Urinary bladder (tissue), 4 donors: ENCODE measurements at places on chromosomes 4 and X.

DNA sequence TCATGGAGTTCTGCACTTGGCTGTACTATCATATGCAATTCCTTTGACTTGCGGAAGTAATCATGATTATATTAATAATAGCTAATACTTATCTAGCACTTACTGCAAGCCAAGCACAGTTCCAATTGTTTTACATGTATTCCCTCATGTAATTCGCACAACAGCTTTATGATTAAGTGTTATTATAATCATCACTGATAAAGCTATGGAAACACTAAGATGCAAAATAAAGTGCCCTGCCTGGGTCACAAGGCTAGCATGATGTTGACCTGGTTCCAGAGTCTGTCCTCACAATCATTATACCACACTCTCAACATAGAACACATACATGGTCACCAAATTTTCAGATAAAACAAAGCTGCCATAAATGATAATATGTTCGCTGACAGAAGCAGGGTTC lies 234.6 kb downstream of the FMR1NB start:
- no peak for DNase-seq

- DNase-seq = no peak
Observed at GRCh38 chr4:15677507-15677988, 4.1 kb upstream of the FAM200B start.

- no peak for DNase-seq
Observed at GRCh38 chr4:108060686-108061321, 71.1 kb downstream of the HADH start.

DNA sequence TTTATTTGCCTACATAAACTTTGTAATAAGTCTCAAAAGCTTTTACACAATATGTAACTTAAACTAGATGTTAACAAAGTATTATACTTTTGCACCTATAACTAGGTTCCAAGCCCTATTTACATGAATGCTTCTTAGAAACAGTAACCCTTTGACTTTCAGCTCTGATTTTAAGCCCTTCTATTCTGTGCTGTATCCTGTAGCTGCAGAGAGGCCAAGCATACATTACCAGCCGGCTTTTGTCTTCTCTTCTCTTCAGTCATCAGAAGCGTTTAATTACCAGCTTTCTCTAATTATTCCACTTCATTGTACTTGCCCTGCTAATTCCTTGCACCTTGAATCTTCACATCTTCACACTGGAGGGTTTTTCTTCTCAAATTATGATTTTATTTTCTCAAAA lies 403.1 kb downstream of the PDGFC start:
- no peak for DNase-seq

DNA sequence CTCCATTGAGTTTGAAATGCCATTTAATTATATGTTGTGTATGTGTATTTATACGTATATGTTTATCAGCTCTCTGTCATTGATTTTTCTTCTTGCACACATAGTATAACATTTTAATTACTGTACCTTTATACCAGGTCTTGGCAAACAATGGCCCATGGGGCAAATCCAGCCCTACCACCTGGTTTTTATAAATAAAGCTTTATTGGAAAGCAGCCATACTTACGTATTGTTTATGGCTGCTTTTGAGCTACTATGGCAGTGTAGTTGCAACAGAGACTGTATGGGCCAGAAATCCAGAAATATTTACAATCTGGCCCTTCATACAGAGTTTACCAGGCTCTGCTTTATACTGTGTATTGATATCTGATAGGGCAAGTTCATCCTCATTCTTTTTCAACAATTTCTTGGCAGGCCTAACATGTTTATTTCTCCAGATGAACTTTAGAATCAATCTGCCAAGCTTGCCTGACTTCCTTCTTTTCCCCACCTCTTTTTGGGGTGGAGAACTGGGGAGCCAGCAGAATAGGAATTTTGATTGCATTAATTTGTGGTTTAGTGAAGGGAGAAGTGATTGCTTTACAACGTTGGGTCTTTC lies 15.8 kb downstream of the DCUN1D4 start:
- no peak for DNase-seq

GRCh38 chr4:19399001-19399400 lies 852.7 kb upstream of the SLIT2 start:
- no peak for DNase-seq

- no peak for DNase-seq
Observed at GRCh38 chr4:98662626-98663225, 4.3 kb upstream of the TSPAN5 start.

DNA sequence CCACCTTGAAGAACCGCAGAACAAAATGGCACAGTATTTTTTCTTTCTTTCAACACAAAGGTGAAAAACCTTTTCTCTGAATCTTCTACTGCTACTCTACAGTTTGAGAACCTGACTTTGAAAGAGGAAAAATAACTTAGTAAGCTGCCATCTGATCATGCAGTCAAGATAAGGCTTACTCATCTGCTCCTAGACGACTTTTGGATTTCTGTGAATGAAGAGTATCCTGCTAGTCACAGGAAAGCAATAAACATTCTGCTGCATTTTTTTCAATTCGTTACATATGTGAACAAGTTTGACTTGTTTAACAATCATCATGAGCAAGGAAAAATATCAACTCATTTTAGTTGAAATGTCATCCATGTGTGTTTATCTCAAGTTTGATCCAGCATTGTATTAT lies 25.2 kb downstream of the TIGD2 start:
- peak; percentile 13 for DNase-seq

GRCh38 chr4:155676430-155676825 lies 9.8 kb downstream of the GUCY1A1 start:
- no peak for DNase-seq

GRCh38 chr4:122827879-122828601 lies 1.4 kb downstream of the FGF2 start:
- no peak for DNase-seq

DNA sequence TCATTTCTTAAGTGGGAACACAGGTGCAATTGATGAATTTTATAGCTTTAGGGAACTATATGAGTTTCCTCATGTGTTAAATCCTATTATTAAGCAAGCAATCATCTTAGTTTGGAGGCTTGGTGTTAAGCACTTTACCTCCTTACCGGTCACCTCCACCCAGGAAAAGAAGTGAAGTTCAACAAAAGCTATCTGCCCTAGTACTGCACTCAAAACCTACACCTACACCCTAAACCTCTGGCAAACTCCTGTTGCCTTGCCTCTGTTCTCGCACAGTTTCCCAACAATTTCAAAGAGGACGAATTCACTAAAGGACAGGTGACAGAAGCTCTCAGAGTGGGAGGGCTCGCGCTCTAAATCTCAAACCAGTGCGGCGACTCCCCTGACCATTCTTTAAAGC lies 85.7 kb upstream of the TENT5D start:
- DNase-seq = no peak

- DNase-seq = no peak
Observed at GRCh38 chr4:109406337-109406931, 27.2 kb upstream of the SEC24B start.

DNA sequence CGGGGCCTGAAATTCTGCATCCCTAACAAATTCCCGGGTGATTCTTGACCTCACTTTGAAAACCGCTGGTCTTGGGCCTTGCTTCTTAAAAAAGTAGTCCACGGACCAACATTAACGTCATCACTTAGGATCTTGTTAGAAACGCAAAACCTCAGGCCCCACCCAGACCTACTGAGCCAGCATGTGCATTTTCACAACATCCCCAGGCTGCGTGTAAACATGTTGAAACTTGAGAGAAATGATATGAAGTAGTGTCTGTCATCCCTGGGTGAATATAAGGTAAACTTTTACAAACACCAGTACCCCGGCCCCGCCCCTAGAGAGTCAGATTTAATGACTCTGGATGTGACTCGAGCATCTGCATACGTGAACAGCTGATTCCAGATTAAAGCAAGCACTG lies 33.7 kb downstream of the SORBS2 start:
- no peak for DNase-seq

DNA sequence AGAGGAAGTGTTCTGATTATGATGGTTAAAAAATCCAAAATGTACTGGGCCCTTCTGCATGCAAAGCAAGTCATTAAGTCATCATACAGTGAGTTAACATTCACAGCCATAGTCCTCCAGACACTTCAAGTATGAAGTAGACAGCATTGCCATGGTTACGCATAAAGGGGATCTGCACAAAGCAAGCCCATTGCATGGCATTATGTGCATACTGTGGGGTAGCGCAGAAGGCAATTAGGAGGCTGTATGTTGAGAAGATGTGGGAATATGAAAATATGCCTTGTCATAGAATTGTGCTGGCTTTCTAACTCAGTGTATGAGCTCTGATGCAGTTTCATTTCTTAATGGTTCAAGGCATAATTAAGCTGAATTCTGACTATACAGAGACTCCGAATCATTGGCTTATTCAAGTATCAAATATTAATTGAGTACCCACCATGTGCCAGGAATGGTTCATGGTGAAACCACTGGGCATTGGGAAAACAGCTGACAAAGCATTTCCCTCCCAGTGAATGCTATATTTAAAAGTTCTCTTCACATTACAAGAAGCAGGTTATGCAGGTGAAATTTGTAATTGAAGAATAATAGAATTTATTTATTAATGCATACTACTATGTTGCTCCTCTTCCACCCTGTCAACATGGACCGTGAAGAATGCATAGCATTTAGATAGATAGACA lies 588.9 kb downstream of the ZNF674 start:
- DNase-seq = no peak

DNA sequence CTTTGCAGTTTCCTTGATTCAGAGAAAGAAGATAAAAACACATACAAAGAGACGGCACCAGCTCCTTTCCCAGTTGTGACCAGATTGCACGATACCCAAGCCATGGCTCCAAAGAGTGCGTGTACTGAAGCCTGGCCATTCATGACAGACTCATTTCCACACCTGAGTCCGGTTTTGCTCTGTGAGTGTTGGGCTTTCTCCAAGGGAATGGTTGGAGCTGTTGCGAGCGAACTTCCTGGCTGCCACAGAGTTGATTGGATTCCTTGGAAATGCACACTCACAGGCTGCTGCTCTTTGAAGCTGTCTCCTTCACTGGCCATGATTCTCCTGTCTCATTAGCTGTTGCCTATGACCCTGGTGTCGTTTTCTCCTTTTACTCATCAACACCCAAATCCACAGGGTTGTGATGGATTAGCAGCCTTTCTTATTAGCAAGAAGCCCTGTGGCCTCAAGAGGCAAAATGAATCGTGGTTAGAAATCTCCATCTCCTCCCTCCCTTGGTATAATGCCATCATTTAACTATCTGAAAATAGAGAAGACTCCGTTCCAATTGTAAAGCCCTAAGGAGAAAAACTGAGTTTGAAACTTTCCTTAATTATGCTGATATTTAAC lies 43.9 kb upstream of the BBS12 start:
- DNase-seq = no peak

DNA sequence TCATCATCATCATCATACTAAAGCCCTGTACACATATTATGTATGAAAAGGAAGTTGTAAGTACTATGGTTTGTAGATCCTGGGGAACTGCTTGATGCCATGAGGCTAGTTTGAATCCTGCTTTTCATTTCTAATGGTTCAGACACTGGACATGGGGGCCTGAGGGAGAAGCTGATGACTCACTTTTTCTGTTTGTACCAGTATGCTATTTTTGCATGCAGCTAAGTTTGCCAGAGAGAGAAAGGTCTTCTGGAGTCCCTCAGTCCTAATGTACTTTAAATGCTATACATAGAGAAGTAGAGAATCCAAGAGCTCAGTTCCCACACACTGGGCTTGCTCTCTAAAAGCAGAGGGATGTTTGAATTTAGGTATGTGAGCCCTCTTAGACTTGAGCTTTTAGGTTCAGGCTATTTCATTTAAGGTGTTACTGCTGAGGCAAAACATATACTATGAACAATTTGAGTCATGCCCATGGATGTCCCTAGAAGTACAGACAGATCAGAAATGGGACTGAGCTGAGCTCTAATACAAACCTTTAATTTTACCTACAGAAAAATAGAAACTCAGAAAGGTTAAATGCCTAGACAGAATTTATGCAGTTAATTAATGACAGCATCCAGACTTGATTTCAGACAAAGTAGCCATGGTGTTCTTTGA lies 17.6 kb upstream of the HS3ST1 start:
- DNase-seq = no peak

DNA sequence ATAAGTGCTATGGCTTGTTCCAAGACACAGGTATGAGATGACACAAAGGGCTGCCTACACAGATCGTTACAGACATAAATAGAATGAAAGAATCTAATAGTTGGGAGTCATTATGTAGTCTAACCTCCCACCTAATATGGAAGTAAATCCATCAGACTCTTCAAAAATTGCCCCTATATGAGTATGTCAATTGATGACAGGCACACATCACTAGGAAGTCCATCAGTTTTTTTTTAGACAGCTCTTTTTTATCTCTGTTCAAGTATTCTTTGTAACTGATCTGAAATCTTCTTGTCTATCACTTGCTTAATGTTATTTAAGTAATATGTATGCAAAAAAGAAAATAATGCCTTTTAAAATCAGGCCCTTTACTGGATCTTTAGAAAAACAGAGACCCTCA lies 191.6 kb downstream of the UBE2NL start:
- no peak for DNase-seq

- no peak for DNase-seq
Observed at GRCh38 chr4:67366311-67366861, 178.9 kb downstream of the CENPC start.

DNA sequence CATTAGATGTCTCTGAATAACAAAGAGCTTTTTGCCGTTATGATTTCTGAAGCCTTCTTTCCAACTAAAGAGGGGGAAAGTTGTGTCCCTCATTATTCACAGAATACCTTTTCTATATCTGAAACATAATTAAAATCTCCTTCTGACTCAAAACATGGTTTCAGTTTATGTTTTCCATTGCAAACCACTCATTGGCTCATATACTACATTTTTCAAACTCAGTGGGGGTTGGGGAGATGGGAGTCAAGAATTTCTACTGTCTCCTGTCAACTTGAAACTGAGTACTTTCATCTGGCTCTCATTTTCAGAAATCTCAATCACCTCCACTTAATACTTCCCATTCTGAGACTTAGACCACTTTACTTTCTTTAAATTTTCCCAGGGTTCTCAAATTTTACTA lies 1839.5 kb upstream of the PCDH10 start:
- DNase-seq = no peak

DNA sequence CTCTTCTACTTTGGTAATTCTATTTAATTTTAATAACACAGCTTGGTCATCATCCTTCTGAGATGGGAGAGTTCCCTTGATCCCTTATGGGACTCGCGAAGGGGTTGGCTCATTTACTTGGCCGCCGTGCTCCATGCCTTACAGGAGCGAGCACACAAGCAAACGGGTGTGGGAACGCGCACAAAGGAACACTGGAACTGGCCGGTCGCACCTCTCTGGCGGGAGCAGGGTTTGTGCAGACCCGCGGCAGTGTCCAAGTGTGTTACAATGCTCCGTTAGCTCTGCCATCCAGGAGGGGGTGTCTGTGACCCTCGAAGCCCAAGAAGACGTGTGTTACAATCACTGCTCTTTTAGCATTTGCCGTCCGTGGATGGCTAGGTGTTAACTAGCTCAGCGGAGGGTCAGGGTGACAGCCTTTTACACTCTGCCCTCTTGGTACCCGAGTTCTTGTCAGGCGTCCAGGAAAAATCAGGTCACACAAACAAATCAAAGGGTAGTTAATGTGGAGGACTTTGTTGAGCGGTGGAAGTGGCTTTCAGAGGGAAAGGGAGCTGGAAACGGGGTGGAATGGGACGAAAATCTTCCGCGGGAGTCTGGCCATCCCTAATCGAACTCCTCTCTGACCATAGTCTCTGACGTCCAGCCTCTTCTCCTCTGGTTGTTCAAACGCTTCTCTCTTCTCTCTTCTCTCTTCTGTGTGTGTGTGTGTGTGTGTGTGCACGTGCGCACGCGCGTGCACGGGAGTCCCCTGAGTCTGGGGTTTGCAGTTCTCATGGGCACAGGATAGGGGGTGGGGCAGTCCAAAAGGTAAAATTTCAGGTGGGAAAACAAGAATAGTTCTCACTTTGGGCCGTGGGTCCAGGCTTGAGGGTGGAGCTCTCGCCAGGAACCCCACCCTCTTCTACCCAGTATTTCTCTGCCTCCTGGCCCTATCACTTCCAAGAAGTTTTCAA lies 76.3 kb downstream of the SLC10A7 start:
- DNase-seq = no peak

GRCh38 chrX:107485013-107485412 lies 35.6 kb downstream of the FRMPD3 start:
- no peak for DNase-seq
